Stimulated activated CD4-positive, alpha-beta T cell treated with anti-CD3 and anti-CD28 coated beads, Interleukin-4, amount 100 ng/mL, for 4 hours (primary cell): ENCODE measurements at places on chromosomes 7 and 10.

DNA sequence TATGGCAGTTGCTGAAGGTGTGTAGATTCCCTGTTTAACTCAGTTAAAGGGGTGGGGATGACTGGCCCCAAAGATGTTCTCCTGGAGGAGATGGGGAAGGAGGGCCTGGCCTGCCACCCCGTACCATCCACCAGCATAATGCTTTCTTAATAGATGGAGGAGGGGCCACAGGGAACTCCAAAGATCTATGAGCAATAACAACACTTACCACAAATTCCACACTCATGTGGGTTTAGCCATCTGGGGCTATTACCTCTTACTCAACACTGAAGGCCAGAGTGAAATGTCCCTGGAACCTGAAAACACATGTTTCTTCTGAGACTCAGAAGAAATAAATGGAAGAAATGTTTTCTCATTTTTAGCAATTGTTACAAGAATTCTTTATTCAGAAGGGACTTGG is 259.0 kb downstream of the CXCL12 start:
- no peak for DNase-seq

DNA sequence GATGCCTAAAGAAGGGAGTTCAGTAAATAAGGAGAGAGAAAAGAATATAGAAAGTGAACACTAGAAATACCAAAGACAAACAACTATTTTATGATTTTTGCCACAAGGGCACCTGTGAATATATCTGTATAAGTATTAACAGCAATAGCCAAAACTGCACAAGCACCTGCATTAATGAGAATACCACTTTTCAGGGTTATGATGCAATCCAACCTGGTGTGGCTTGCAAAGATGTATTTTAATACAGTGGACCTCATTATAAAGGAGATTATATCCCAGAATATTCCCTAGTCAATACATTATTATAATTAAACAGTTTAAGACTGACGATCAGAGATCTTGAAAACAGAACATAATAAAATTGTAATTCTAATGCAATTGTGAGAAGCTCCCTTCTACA is 4.0 kb downstream of the BRAF start:
- DNase-seq: no peak

GRCh38 chr7:115635376-115635775 is 395.2 kb downstream of the TFEC start:
- no peak for DNase-seq

GRCh38 chr7:101172854-101173751 is 7.0 kb downstream of the NAT16 start:
- no peak for DNase-seq

GRCh38 chr10:132504501-132505272 is 32.9 kb upstream of the INPP5A start:
- DNase-seq: no peak

DNA sequence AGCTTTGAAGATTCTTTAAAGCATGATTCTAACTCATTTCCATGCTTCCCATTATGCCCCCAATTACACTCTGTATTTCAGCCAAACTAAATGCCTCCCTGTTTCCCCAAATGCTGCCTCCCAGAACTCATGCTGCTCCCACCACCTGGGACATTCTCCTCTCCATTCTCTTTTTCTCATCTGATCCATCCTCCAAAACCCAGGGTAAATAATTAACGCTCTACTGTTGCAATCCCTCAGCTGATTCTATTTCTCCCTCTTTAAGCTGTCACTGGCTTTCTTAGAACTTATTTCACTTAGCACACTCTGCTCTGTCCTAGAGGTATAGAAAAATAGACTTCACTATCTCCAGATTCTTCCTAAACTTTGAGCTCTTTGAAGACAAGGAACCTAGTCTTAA is 104.7 kb downstream of the ICA1 start:
- DNase-seq: no peak

GRCh38 chr10:11754173-11754572 is 12.0 kb downstream of the ECHDC3 start:
- no peak for DNase-seq

- DNase-seq: no peak
These were observed 38.4 kb downstream of the ATXN7L1 start for GRCh38 chr7:105837765-105838626.

GRCh38 chr7:67625257-67625737 is 628.7 kb downstream of the TYW1 start:
- DNase-seq: no peak

GRCh38 chr10:130138479-130138866 is 2.3 kb downstream of the GLRX3 start:
- no peak for DNase-seq

GRCh38 chr7:50353201-50353600 is 48.7 kb downstream of the IKZF1 start:
- DNase-seq: no peak

- no peak for DNase-seq
These were observed 312.8 kb upstream of the SORCS1 start for GRCh38 chr10:107477266-107477665.

- DNase-seq: no peak
These were observed 9.7 kb upstream of the GARS1 start for GRCh38 chr7:30584965-30585364.
